ENCODE measurements at places on chromosomes 7 and 10.
A peak's percentile ranks its signal among the peaks of the same experiment; 100 is the strongest.

GRCh38 chr7:137618748-137619147, 228.0 kb downstream of the DGKI start:
- DNase-seq = no peak

GRCh38 chr7:112283382-112283910, 77.0 kb downstream of the ZNF277 start:
- no peak for DNase-seq

- no peak for DNase-seq
Observed at GRCh38 chr7:29075606-29076005, 70.7 kb downstream of the CPVL start.

GRCh38 chr7:155756322-155756721, 55.9 kb downstream of the SHH start:
- DNase-seq = no peak

GRCh38 chr7:42183547-42183946, 53.5 kb downstream of the GLI3 start:
- DNase-seq = no peak

GRCh38 chr10:13803566-13804554, 217.1 kb downstream of the PRPF18 start:
- no peak for DNase-seq

- no peak for DNase-seq
Observed at GRCh38 chr7:34143402-34143801, 238.1 kb downstream of the BMPER start.

GRCh38 chr10:102962267-102962666, 44.2 kb downstream of the CNNM2 start:
- DNase-seq = no peak

DNA sequence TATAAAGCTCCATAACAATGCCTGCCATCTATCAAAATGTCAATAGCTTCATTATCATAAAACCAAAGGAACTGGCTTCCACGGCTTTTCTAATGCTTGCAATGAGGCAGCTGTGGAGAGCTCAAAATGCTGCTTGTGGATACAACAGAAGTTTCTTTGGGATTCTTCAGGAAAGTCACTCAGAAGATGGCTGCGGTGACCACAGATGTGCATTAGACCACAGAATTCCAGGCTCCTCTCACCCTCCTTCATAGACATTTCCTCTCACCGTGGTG, 77.2 kb downstream of the CDCA7L start:
- no peak for DNase-seq

DNA sequence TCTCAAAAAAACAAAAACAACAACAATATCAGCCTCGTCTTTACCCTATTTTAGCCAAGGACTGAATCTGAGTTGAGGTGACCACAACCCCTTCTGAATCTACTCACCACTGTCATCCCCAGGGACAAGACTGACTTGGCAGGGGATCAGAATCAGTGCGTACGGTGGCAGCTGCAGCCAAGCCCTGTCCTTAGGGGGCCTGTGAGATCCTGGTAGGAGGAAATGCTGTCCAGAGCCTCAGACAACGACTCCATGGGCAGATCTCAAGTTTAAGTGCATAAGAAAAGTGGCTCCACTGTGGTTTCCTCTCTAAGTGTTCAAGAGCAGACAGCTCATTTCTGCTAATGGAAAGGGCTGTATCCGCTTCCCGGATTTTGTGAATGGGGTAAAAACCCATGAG, 22.4 kb upstream of the CYTH3 start:
- DNase-seq = no peak

- no peak for DNase-seq
Observed at GRCh38 chr7:149714910-149715471, 58.4 kb downstream of the ZNF467 start.

- DNase-seq = no peak
Observed at GRCh38 chr10:76398043-76398710, 966.8 kb downstream of the LRMDA start.

- DNase-seq = no peak
Observed at GRCh38 chr7:11699666-11700065, 132.3 kb downstream of the THSD7A start.

GRCh38 chr10:14468023-14468441, 137.3 kb upstream of the FRMD4A start:
- DNase-seq = no peak

GRCh38 chr10:94224656-94225055, 138.1 kb downstream of the NOC3L start:
- no peak for DNase-seq

- DNase-seq = no peak
Observed at GRCh38 chr7:157022681-157023588, 12.5 kb upstream of the MNX1 start.

- DNase-seq = peak; percentile 15
Observed at GRCh38 chr10:100872034-100872791, 40.5 kb upstream of the SLF2 start.

DNA sequence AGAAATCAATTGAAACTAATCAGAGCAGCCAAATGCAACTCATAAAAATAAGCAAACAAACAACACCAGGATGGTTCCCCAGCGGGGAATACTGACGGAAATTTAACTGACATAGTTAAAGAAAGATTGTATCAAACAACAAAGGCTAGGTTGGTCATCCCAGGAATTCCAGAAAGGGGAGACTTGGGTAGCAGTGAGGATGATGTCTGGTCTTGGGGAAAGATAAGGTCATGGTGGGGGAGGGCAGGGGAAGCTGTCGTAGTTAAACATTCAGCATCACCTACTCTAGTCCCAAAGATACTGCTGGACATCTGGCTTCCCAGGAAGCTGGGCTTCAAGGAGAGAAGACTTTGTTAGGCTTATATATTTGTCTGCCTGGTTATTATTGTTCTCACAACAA, 50.4 kb downstream of the DYNC1I1 start:
- no peak for DNase-seq

DNA sequence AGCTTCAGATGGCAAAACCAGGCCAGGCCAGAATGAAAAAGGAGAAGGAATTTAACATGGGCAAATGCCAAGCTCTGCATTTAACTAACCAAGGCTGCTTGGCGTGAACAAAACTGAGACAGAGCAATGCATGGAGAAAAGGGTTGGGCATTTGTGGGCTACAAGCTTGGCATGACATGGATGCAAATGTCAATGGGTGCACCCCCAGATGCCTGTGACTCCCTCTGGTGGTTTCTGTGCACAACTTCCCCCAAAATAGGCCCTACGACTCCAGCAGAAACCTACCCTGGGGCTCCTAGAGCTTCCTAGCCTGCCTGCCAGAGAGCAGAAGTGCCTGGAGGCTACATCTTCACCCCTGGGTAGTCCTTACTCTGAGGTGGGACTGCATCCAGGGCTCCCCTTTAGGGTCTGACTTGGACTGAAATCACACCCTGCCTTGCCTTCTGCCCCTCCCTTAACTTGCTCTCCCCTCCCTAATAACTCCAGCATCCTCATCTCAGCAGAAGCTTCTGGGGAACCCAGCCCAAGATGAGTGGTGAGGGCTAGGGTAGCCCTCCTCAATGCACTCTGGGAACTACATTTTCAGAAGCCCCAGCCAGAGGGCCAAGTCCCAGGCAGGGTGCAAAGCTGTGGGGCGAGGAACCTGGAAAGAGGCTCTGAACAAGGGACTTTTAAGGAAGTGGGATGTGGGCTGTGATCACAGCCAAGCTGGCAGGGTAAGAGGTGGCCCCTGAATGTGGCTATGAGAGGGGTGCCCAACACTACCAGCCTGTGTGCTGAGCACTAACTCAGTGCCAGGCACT, 11.3 kb downstream of the GPRIN2 start:
- DNase-seq = no peak

DNA sequence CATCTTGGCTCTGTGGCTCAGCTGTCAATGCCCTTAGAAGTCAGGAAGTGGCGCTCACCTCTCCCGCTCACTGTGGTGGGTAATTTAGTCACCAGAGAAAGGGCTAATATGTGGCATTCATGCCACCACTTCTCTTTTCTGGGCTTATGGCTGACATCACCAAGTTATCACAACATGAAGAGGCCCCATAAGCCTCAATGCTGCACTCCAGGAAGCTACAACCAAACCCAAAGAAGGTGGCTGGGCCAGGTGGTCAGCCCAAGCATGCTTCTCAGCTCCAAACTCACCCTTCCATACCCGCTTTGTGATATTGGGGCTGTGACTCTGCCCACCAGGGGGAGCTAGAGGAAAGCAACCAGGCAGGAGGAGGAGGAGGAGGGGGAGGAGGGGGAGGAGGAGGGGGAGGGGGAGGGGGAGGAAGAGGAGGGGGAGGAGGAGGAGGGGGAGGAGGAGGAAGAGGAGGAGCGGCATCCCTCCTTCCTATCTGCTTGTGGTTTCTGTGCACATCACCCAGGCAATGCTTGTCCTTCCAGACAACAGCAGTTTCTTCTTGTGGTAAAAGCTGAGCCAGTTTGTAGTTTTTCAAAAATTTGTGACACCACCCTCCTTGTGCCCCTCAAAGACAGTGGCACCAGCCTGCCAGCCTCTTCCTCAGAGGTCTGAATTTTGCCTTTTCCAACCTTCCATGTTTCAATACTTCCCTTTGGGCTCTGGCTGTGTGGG, 42.1 kb downstream of the CYP26A1 start:
- peak; percentile 62 for DNase-seq

- no peak for DNase-seq
Observed at GRCh38 chr10:128908499-128908898, 558.5 kb upstream of the MGMT start.

GRCh38 chr10:129892548-129893052, 71.5 kb downstream of the EBF3 start:
- no peak for DNase-seq

- DNase-seq = no peak
Observed at GRCh38 chr7:92639966-92640365, 49.8 kb upstream of the FAM133B start.

GRCh38 chr7:81150951-81151361, 232.1 kb upstream of the SEMA3C start:
- DNase-seq = no peak

DNA sequence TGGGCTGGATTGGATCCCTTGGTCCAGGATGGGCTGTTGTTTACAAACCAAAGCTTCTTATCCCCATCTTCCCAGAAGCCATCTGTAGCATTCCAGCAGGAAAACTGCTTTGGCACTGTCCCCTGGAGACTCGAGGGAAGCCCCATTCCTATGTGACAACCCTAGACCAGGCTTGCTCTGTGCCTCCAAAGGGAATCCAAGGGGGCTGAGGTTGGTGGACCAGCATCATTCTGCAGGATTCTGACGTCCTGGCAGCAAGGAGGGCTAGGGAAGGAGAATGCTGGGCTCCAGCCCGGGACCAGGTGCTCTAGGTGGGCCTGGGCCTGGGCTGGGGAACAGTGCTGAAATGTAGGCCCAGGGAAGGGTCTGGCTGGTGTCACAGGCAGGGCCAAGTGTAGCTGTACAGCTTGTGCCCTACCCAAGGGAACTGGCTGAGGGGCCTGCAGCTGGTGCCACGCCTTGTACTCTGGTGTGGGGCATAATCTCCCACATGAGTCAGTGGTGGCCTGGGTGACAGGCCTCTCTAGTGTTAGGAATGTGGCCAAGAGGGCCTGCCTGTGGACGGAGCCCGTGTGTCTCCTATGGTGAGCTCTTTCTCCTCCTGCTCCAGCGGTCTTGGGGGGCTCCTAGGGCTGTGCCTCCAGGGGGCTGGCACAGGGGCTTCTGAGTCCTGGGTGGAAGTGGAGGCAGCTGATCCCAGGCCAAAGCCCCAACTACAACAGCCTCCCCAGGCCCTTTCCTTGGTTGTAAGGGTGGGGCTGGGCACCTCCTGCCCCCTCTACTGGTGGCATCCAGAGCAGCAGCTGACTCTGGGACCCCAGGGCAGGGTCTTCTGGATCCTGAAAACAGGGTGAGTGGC, 25.2 kb downstream of the TRIM8 start:
- DNase-seq = no peak

GRCh38 chr10:76403912-76404311, 972.5 kb downstream of the LRMDA start:
- DNase-seq = no peak

DNA sequence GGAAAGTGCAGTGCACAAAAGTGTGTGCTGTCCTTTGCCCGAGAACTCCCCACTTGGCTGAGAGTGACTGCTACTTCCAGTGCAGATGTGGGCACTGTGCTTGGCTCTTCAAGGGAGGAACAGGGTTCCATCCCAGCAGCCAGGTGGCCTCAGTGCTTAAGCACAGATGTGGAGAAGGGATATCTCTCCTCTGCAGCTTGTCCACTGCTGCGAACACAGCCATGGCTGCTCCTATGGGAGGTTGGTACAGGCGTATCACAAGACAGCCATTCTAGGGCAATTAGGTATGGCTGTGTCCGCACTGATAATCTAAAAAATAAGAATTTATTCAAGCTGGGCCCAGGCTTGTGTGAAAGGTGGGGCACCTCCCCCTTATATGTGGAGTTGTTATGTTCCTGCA, 66.6 kb downstream of the GLCCI1 start:
- no peak for DNase-seq

GRCh38 chr7:121449735-121450240, 53.7 kb upstream of the FAM3C start:
- DNase-seq = no peak

DNA sequence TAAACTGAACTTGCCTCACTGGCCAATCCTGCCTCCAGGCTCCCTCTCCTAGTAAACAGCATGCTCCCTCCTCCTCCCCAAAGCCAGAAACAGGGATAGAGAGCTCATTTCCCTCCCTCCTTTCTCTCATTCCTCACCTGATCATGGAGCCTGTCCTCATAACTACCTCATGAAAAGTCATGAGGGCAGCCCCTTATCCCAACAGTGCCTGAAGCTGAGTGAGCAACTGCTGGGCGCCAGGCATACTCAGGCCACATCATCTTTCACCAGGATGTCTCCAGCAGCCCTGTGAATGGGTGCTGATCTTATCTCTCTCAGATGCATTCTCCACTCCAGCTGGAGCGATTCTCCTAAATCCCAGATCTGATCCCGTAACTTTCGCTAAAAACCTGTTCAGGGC, 307.2 kb downstream of the PRPF18 start:
- no peak for DNase-seq

- DNase-seq = no peak
Observed at GRCh38 chr7:13017333-13017857, 330.0 kb downstream of the ARL4A start.

DNA sequence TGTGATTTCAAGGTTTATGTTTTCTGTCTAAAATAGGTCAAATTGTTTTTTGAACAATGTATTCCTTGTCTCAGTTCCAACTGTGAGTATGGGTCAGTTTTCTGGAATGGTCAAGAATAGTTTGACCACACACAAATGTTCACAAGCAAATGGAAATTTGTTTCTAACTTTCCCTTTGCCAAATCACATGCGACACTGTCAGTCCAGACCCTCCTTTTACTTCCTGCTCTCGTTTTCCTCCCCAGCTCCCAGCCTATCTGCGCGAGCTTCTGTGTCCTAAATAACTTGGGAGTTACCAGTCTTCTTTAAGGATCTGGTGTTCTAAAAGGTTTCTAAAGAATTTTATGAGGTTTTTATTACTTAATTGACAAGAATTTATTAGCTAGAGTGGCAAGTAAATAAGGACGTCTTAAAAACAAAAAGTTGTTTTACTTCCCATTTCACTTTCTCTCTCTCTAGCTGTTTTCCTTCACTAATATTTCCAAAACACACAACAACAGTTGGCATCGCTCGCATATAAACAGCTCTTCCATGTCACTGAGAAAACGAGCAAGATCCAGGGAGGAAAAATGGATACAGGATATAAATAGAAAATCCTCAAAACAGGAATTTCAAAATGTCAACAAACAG, 266.1 kb upstream of the KLF6 start:
- no peak for DNase-seq
